Activated CD4-positive, alpha-beta T cell treated with anti-CD3 and anti-CD28 coated beads, Interleukin-2, amount 10 ng/mL, durations not matched to agents 7 days and 5 days (primary cell): ENCODE measurements at places on chromosomes 3 and 15. TPM values are rescaled to one million over a fixed set of nuclear protein-coding genes. Genes with fewer than 3 reads are reported as not detected.

- DNase-seq, result no peak
These were observed 13.1 kb downstream of the MME start for GRCh38 chr3:155093261-155093660.

The CELF6 gene
- 1.2 TPM for total RNA-seq

DNA sequence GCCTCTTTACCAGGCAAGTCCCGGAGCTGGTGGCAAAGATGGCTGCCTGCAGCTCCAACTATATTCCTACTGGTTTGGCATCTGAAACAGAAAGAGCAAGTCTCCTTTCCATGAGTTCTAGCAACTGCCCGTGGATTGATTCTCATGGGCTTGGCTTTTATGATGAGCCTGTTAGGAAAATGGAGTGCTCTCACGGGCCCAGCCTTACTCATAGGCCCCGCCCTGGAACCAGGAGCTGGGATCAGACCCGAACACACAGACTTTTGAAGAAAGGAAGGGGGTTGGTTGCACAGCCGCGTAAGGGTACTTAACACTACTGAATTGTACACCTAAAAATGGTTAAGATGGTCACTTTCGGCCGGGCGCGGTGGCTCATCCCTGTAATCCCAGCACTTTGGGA lies 2.9 kb downstream of the NRROS start:
- no peak for DNase-seq

The LDHAL6B gene
- total RNA-seq, result not detected

The GHSR gene
- not detected for total RNA-seq

The CFAP91 gene
- total RNA-seq, result not detected

The THBS1 gene
- 1.1 TPM for total RNA-seq

DNA sequence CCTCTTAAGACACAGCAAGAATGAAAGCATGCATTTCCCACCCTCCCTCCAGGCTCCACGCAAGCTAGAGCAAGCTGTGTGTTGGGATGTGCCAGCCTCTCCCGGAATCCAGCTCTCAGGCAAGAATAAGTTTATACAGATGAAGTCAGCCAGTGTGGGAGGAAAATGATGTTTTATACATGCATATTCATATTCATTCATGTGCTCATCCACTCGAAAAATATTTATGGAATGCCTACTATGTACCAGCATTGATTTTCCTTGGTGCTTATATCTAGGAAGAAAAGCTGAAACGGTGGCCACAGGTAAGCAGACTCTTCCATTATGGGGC lies 62.7 kb downstream of the KLHL6 start:
- DNase-seq, result no peak

The C3orf85 gene
- not detected for total RNA-seq

The CCK gene
- total RNA-seq, result not detected

DNA sequence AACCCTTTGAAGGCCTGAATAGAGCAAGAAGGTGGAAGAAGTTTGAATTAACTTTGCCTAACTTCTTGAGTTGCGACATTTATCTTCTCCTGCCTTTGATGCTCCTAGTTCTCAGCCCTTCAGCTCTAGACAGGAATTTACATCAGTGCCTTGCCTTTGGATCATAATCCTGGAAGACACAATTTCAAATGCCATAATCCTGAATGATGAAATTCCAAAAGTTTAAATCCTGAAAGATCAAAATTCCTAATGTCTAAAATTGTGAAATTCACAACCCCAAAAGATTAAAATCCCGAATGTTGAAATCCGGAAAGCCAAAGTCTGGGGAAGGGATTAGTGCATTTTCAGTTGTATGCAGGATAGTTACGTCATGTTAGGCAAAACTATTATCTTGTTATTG lies 166.6 kb upstream of the PDZRN3 start:
- DNase-seq, result no peak

The BSN gene
- total RNA-seq, result 0.07 TPM

The LRTM1 gene
- not detected for total RNA-seq

- no peak for DNase-seq
These were observed 12.6 kb downstream of the PLCL2 start for GRCh38 chr3:16897254-16897926.

GRCh38 chr3:45869638-45870037 lies 16.7 kb upstream of the CCR9 start:
- no peak for DNase-seq

GRCh38 chr15:69314131-69314530 lies 15.4 kb downstream of the PAQR5 start:
- no peak for DNase-seq
